ENCODE measurements at places on chromosomes 1 and 21.

GRCh38 chr1:214282630-214283242 is 1.8 kb downstream of the SMYD2 start:
- no peak for DNase-seq

GRCh38 chr1:26391450-26391849 is 18.9 kb upstream of the ZNF683 start:
- DNase-seq = no peak

DNA sequence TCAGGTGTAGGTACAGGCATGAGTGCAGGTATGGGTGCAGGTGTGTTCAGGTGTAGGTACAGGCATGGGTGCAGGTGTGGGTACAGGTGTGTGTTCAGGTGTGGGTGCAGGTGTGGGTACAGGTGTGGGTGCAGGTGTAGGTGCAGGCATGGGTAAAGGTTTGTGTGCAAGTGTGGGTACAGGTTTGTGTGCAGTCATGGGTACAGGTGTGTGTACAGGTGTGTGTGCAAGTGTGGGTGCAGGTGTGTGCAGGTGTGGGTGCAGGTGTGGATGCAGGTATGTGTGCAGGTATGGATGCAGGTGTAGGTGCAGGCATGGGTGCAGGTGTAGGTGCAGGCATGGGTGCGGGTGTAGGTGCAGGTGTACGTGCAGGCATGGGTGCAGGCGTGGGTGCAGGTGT is 79.4 kb upstream of the ACTL8 start:
- no peak for DNase-seq

DNA sequence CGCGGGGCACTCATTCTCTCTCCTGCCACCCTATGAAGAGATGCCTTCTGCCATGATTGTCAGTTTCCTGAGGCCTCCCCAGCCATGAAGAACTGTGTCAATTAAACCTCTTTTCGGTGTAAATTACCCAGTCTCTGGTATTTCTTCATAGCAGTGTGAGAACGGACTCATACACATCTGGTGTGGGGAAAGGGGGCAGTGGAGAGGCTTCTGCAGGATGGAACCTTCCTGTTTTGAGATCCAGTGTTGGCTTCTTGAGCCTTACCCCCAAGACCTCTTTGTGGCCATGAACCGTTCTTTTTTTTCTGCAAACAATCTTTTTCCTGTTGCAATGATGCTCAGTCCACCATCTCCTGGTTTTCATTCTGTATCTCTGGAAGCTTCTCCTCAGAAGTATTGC is 248.4 kb downstream of the PRDM2 start:
- DNase-seq = no peak

DNA sequence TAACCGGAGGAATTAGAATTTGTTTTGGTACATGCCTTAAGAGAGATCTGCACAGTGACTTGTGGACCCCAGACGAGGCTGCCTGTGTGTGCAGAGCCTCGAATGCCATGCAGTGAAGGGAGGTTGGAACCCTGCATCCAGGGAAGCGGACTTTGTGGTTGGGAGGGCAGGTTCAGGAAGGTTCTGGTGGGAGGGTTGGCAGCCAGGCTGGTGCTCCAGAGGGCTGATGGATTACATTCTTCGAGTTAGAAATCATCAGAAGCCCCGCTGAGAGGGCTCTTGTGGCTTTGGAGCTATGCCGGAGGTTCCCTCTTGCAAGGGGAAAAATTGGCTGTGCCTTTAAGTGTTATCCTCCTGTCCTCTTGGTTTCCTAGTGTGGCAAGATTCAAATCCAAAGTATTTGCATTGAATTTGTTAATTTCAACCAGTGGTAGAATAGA is 21.1 kb downstream of the ROR1 start:
- DNase-seq = no peak

DNA sequence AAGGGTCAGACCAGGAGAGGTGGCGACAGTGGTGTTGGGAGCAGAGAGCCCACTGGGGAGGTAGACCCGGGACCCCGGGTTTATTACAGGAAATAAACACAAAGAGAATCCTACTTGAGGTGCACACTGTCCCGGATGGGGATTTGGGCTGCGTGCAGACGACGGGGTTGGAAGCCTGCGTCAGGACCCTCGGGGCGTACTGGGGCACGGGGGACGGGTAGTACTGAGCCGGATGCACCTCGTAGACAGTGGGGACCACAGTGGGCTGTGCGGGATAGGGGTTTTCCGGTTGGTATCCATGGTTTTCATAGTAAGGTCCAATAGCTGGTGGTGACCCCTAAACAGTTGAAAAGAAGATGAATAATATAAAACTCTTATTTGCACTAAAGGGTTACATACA is 13.7 kb downstream of the TMPRSS2 start:
- DNase-seq = no peak

- DNase-seq = no peak
These were observed 47.9 kb upstream of the PLXNA2 start for GRCh38 chr1:208291923-208292711.

GRCh38 chr1:230594214-230594773 is 48.0 kb upstream of the COG2 start:
- no peak for DNase-seq

- no peak for DNase-seq
These were observed 871 bp upstream of the ERICH3 start for GRCh38 chr1:74674278-74675048.

GRCh38 chr1:101285922-101286570 is 49.2 kb downstream of the S1PR1 start:
- no peak for DNase-seq

GRCh38 chr1:198636391-198636790 is 2.4 kb upstream of the PTPRC start:
- no peak for DNase-seq

DNA sequence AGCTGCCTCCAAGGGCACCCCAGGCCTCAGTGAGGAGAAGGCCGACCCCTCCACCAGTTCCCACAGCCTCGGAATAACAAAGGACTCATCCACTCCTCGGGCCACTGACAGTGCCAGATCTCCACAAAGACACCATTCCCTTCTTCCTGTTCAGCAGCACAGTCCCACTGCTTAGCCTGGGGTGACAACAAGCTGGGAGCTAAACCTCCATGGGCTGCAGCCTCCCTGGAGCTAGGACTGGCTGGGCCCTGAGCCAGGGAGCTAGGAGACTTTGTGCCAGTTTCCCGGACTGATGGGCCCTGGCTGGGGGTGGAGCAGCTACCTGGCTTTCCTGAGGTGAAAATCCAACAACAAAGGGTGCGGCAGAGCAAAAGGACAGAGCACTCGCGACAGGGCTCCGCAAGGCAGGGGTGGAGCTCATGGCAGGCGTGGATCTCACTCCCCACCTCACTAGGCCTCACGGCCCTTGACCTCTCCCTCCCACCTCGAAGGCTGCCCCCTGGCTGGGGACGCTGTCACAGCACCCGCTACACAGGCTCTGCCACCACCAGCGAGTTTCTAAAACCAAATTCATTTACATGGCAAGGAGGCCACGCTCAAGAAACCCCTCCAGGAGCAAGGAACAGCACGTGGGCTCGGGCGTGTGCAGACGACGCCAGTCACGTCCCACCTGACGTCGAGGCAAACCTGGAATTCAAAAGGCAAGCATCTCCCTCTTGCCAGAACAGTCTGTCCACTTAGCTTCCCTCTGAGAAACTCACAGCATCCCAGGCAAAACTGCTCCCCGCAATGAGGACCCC is 13.8 kb downstream of the SLC35E2B start:
- no peak for DNase-seq

Data from left cardiac atrium (tissue), 4 donors.